ENCODE measurements at places on chromosomes 12 and 14.

DNA sequence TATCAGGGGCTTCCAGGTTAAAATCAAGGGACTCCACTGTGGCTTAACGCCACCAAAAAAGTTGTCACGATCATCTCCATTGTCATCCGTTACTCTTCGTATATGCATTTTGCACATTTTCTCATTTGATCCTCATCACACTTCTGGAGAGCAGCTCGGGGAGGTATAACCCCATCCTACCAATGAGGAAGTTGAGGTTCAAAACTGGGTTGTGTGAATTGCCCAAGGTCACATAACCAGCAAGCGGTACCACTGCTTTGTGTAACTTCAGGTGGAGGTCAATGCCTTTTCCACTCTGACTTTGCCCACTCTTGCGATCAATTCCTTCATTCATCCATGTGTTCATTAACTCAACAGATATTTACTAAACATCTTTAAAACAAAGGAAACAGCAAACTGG lies 71.1 kb upstream of the CCND2 start:
- DNase-seq = no peak

- no peak for DNase-seq
Observed at GRCh38 chr14:64421166-64421565, 33.0 kb downstream of the MTHFD1 start.

- no peak for DNase-seq
Observed at GRCh38 chr14:51977075-51977474, 12.3 kb upstream of the RTRAF start.

GRCh38 chr14:90963343-90963742 lies 97.1 kb downstream of the RPS6KA5 start:
- DNase-seq = no peak

GRCh38 chr14:89617481-89618329 lies 200.7 kb upstream of the FOXN3 start:
- DNase-seq = no peak

GRCh38 chr12:121465921-121466793 lies 66.2 kb downstream of the RNF34 start:
- no peak for DNase-seq
